Hippocampal formation (tissue), 2 donors: ENCODE measurements at places on chromosomes 12 and 14.

DNA sequence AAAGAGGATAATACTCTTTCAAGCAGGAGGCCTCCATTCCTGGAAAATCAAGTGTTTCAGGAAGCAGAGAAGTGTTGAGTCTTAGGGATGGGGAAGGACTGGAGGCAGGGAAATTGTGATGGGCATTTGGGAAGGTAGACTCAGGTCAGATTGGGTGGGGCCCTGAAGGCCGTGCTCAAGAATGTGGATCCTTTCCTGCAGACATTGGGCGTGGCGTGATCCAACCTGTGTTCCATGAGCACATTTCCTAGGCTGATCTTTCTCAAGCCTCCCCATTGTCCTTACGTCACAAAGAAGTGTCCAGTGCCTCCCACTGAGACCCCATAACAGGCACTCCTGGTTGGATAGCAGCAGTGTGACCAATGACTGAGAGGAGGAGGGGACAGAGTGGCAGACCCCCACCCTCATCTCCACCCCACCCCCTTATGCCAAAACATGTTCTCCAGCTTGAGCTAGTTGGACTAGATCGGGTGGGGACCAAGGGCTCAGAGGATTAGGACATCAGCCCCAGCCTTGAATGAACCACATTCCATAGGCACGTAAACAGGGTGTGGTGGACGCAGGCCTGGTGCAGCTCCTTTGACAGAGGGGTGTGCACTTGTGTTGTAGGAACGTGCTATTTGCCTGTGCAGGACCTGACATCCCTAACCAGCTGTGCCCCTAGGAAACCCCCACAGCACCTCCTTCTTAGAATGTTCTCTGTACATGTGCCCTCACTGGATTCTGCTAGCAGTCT is 76.8 kb downstream of the TTC9 start:
- DNase-seq = no peak

- no peak for DNase-seq
These were observed 43.2 kb downstream of the MGAT4C start for GRCh38 chr12:86213012-86213411.

GRCh38 chr12:74671421-74671820 is 133.8 kb downstream of the ATXN7L3B start:
- DNase-seq = no peak

GRCh38 chr14:96160076-96160912 is 44.3 kb upstream of the BDKRB2 start:
- DNase-seq = no peak

- no peak for DNase-seq
These were observed 6.8 kb downstream of the KCNMB4 start for GRCh38 chr12:70372881-70373280.

DNA sequence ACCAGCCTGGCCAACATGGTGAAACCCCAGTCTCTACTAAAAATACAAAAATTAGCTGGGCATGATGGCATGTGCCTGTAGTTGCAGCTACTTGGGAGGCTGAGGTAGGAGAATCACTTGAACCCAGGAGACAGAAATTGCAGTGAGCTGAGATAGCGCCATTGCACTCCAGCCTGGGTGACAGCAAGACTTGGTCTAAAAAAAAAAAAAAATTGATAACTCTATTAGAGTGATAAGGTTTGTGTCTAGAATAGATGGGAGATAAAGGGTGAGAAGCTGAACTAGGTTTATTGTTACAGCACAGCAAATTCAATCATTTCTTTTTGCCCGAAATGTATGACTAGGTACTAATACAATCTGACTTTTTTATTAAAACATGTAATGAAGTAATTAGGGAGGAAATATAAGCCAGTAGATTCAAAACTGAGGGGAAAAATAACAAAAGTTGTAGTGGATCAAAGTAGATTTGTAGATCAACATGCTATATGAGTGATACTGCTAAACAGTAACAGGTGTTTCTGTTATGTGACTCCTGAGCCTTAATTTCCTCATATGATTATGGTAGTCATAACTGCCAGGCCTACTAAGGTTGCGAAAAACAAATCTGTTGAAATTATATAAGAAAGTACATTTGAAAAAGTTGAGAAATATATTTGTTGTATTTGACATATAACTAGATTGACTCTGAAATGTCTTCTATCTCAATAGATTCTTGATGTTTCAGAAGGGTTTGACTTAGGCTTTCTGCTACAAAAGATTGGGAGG is 83.6 kb downstream of the WNK1 start:
- DNase-seq = no peak

DNA sequence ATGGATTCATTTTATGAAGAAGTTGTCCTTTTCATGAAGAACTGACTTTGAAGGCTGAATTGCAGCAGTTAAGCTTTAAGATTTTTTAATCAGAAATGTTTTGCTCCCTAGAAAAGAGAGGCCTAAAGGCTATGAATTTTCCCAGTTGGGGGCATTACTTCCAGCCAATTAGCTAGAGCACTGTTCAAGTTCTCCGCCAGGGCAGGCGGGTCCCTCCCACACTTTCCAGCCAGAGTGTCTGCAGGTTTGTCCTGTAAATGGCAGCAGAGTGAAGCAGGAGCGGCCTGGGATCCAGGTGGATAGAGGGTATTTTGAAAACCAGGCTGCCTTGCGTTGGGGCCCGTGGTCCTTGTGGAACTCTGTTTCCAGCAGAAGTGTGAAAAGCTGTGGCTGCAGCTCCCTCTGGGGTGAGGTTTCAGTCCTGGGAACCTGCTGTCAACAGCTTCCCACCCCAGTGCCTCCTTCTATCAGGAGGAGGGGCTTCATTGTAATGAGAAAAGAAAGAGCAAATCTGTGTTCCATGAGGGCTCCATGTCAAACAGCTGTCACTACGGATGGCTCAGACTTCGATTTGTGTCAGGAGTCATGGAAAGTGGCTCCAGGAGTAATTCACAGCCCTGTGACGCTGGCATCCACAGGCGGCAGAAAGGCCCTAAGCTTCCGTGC is 210.7 kb upstream of the TMEM132C start:
- no peak for DNase-seq

DNA sequence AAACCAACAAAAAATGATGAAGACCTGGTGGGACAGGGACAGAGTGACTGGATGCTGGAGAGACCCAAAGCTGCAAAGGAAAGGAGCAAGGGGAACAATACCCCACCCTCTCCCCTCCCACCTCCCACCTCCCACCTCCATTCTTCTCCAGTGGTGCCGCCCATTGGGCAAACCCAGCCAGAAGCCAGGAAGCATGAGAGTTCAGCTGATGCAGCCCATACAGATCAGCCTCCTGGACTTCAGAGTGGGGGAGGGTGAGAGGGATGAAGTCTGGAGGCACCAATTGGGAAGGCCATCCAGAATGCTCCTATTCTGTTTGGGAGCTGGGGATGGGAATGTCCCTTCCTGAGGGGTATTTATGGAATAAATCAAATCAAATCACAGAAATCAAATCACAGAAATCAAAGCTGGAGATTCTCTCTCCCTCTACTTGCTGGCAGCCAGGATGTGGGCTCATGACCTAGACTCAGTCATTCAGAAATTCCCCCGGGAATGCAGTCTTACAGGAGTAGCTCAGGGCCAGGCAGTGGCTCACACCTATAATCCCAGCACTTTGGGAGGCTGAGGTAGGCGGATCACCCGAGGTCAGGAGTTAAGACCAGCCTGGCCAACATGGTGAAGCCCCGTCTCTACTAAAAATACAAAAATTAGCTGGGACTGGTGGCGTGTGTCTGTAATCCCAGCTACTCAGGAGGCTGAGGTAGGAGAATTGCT is 31.1 kb downstream of the IRF2BPL start:
- DNase-seq = no peak

DNA sequence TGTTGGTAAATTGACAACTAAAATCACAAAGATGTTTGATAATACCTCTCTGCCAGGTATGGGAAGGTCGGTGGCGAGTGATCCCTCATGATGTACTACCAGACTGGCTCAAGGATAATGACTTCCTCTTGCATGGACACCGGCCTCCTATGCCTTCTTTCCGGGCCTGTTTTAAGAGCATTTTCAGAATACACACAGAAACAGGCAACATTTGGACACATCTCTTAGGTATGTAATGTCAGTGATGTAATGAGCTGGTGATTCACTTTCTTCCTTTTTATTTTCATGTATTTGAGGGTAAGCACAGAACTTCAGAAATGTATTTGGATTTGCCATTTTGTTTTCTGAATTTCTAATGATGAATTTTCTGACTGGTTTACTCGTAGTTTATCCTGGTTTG is 42.6 kb upstream of the LRTM2 start:
- DNase-seq = no peak

- no peak for DNase-seq
These were observed 3.5 kb downstream of the CMTM5 start for GRCh38 chr14:23380197-23380914.

GRCh38 chr12:112842441-112842840 is 50.9 kb downstream of the RPH3A start:
- DNase-seq = no peak

- DNase-seq = no peak
These were observed 66.9 kb upstream of the ACTN1 start for GRCh38 chr14:69045857-69046475.

- no peak for DNase-seq
These were observed 89.6 kb downstream of the ARF6 start for GRCh38 chr14:49982501-49982951.

DNA sequence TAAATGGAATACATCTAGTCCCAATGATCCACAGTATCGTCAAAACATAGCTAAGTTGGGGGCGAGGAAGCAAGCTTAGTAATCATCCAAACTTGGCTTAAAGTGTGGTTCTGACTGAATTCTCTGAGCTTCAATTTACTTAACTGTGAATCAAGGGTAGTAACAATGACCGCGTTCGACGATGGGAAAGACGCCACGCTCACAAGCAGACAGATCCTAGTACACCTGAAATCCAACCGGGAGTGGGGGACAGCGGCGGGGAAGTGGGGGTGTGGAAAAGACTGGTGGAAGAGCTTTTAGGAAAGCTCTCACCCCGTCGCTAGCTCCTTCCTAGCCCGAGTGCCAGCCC is 433 bp downstream of the COX16 start:
- no peak for DNase-seq

- DNase-seq = no peak
These were observed 41.1 kb upstream of the CFAP54 start for GRCh38 chr12:96448300-96448699.

DNA sequence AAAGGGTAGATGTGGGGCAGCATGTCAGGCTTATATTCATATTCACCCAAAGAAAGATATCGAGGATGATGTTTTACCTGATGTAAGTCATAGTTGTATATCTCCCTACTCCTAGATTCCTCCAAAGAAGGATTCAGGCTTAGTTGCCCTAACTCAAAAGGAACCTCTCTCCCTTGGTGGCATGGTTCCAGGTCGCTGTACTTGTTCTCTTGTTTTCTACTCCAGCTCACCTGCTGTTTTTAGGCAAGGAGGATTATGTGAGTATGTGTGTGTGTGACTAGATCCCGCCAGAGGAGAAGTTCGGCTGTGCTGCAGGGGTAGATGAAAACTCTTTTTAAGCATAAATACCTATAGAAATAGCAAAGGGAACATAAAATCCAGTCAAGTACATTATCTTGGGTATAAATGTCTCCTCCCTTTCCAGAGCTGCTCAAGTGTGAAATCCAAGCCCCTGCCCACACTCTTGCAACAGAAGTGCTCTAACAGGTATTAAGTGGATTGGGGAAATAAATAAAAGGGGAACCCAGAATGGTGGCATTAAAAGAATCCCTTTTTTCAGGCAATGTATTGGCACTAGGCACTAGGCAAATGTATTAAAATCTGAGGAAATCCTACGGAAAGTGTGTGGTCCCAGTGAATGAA is 375.7 kb downstream of the ZFP36L1 start:
- DNase-seq = no peak
